ENCODE measurements at places on chromosomes 3 and 15.

DNA sequence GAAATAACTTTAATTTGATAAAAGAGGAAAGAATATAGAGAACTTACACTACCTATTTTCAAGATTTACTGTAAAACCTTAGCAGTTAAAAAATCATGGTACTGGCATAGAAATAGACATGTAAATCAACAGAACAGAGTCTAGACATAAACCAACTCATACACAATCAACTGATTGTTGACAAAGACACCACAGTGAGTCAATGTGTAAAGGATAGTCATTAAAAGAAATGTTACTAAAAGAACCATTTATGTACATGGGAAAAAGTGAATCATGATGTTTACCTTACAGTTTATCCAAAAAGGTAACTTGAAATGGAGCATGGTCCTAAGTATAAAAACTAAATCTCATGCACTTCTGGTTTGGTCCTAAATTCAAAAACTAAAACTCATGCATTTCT lies 847.4 kb downstream of the IGSF11 start:
- no peak for DNase-seq

GRCh38 chr3:31836131-31837075 lies 144.7 kb downstream of the OSBPL10 start:
- no peak for DNase-seq

GRCh38 chr15:95563634-95564033 lies 766.9 kb upstream of the NR2F2 start:
- DNase-seq, result no peak

DNA sequence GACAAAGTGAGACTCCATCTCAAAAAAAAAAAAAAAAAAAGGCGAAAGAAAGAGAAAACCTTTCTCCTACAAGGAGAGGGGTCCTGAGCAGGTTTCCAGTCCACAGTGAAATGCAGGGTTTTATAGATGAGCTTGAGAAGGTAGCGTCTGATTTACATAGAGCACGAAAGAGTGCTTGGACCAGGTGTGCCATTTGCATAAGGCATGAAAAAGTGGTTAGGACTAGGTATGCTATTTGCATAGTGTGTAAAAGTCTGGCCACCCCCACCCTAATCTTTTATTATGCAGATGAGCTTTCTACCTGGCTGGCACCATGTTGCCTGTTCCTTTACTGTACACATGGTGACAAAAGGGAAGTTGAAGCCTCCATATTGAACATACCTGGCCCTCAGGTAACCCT lies 13.6 kb upstream of the RNU6-1 start:
- no peak for DNase-seq

GRCh38 chr3:127033171-127033570 lies 50.3 kb downstream of the PLXNA1 start:
- peak; percentile 14 for DNase-seq
